ENCODE measurements at places on chromosomes 5 and 9. TPM values are rescaled to one million over a fixed set of nuclear protein-coding genes. Genes with fewer than 3 reads are reported as not detected.

GRCh38 chr5:67014957-67015400 lies 181.6 kb downstream of the CD180 start:
- no peak for DNase-seq

DNA sequence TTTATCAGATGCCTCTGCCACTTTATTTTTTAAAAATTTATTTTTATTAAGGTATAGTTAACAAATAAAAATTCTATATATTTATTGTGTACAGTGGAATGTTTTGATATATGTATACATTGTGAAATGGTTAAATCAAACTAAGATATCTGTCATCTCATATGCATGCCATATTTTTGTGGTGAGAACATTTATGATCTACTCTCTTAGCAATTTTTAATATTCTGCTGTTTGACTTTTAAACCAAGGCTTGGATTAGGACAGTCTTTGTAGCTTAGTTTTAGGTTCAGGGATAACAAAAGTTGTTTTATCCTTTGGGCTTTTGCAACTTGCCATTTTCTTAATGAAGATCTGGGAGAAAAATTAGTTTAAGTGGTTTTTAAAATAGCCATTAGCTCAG lies 46.0 kb upstream of the CDKN2B start:
- DNase-seq = no peak

DNA sequence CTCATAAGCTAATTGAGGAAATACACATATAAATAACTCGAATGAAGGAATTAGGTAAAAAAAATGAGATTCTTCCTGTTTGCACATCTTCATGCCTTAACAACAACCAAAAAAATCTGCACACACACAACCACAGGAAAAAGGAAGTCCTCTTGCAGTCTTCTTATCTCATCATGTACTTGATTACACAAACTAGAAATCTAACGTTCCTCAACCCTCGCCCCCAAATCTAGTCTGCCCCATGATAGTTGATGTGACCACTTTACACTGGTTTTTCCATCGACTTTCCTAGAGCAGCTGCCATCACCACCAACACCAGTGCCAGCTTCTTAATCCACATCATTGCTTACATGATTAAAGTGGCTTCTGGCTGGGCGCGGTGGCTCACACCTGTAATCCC lies 31.2 kb upstream of the RNU6ATAC start:
- DNase-seq = no peak

DNA sequence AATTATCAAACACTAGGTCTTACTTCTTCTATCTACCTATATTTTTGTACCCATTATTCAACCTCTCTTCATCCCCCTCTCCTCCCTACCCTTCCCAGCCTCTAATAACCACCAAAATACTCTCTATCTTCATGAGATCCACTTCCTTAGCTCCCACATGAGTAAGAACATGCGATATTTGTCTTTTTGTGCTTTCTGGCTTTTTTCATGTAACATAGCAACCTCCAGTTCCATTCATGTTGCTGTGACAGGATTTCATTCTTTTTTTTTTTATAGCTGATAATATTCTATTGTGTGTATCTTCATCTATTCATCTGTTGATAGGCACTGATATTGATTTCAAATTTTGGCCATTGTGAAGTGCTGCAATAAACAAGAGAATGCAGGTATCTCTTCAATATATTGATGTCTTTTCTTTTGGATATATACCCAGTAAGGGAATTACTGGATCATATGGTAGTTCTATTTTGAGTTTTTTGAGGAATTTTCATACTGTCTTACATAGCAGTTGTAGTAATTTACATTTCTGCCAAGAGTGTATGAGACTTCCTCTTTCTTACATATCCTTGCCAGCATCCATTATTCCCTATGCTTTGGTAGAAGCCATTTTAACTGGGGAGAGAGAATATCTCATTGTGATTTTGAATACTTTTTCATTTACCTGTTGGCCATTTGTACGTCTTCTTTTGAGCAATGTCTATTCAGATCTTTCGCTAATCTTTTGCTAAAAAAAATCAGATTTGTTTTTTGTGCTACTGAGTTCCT lies 156.8 kb downstream of the DCP2 start:
- no peak for DNase-seq

DNA sequence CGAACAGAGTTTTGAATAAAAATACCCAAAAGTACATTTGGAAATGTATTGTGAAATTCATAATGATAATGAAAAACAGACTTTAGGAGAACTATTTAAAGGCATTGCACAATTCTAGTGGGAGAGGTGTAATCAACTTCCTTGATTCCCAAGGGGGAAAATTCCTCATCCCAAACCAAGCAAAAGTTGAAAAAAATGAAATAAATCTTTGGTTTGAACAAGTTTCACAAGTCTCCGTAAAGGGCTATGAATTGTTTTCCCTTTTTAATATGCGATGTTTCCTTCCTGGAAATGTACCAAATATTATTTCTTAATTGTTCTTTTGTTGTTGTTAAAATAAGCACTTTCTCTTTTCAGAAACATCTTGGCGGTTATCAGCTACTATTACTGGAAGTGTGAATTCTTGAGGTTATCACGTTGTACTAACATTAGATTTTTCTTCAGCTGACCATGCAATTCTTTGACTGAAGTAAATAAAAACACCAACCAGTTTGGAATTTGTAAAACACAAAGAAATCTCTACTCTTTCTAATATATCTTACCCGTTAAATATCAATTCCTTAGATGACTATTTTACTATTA lies 59.3 kb downstream of the SVEP1 start:
- DNase-seq = no peak

- DNase-seq = no peak
These were observed 386.6 kb upstream of the RPS23 start for GRCh38 chr5:82664732-82665131.

Gene SOHLH1
- polyA plus RNA-seq = not detected

Gene FOXE1
- not detected for polyA plus RNA-seq
